ENCODE measurements at places on chromosomes 2 and 18.

DNA sequence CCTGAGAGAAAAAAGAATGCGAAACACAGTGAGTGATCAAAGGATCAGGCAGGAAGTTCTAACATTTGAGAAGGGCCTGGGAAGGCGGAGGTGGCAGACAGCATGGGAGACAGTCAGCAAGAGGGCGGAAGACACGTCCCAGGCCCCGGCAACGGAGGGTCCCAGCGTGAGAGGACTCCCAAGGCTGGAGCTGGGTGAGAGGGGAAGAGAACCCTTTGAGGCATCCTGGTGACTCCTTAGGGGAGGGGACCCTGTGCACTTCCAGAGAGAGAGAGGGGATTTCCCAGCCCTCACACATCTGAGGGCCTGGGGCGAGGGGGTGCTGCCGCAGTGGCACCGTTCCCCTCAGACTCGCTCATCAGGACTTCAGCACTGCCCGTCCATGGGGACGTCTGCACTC, 133.4 kb downstream of the RTP5 start:
- DNase-seq = no peak

DNA sequence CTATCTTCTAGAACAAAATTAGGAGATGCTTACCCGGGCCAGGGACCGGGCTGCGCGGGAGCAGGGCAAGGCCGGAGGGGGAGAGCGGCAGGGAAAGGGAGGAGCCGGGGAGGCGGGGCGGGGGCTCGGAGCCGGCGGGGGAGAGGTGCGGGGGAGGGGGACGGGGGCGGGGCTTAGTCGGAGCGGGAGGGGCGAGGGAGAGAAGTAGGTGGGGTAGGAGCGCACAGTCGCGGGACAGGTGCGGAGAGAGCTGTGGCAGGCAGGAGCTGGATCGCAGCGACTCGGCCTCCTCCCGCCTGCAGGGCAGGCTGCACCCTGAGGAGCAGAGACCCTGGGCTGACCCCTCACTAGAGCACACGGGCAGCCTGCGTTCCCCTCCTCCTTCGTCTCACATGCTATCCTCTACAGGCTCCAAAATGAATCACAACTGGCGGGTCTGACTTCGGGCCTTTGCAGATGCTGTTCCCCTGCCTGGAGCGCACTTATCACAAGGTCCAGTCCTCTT, 290.3 kb downstream of the CELF4 start:
- DNase-seq = peak; percentile 72

DNA sequence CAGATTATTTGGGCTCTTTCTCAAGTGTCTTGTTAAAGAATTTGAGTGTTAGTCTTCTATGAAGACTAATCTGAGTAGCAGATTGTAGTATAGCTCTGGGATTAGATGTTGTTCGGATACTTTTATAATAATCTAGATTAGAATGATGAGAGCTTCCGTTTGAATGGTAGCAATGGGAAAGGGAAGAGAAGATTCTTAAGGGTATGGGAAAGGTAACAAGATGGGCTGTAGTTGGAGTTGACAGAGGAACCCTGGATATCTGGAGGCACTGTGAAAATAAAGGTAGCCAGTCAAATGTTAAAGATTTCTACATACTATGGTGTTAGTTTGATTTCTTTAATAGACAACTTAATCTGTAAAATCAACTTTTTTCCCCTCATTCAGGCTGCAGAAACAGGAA, 4.7 kb downstream of the DDX1 start:
- no peak for DNase-seq

GRCh38 chr2:11166476-11166875, 11.2 kb downstream of the SLC66A3 start:
- DNase-seq = no peak

DNA sequence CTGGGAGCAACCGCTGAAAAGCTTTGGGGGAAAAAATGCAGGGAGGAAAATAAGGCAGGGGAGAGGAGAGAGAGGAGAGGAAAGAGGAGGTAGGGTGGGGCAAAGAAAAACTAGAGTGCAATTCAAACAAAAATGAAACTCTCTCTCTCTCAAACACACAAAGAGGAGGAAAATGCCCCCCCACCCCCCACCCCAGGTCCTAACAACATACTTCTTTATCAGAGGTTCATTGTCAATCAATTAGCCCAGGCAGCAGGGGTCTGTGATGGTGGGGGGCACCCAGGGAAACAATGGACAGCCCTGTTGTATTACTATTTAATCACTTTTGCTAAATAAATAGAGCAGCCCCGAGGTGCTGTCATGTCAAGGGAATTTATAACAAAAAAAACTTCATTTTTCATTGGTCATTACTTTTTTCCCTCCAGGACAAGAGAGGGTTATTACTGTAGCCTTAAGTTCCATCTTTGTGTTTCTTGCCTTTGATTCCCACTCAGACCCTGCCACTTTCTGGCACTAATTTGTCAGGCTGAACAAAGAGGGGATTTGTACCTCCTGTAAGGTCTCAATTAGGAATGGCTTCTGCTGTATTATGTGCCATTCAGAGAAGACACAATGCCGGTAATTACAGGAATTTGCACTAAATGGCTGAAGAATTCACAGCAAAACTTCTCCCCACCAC, 55.0 kb downstream of the PLEKHM3 start:
- DNase-seq = peak; percentile 54

GRCh38 chr2:199862788-199863187, 11.8 kb upstream of the FTCDNL1 start:
- no peak for DNase-seq

DNA sequence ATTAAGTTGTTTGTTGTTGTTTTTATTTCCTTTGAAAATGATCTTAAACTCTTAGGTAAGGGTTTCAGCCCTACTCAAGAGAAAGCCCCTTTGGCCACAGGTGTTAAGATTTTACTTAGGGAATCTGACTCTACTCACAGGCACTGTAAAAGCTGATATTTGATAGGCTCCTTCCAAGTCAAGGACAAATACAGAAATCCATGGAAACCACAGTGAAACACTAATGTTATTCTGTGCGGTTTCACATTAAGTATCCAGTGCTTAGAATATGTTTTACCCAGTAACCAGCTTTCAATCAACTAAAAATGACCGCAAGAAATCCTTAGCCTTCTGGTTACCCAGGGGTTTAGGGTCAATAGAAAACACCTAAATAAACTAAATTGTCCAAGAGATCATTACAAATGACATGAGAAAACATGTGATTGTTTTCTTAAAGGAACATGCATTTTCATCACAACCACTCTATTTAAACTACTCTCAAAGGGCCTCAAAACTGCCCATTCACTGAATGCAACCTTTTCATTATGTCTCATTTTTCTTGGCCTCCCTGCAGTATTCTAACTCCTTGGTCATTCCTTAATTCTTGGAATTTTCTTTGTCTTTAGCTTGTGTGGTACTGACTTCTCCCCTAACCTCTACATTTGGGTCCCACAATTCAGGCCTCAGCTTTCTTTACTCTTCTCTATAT, 56.0 kb downstream of the CDH2 start:
- DNase-seq = no peak

DNA sequence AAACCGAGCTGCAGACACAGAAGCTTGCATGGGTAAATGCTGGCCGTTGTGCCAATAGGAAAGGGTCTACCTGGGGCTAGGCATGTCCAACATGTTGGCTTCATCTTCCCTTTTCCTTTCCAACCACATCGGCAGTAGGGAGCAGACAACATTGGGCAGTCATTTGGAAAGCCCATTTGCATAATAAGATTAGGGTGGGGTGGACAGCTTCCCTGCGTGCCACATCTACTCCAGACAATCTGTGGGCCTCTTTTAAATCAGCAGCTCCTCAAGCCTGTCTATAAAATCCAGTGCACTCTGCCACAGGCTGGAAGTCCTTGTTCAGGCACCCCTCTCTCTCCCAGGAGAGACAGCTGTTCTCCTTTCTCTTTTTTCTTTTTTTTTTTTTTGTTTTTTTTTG, 203.6 kb upstream of the KYNU start:
- DNase-seq = no peak

- DNase-seq = no peak
Measured at GRCh38 chr18:27996801-27997272, 180.1 kb downstream of the CDH2 start.

- DNase-seq = no peak
Measured at GRCh38 chr18:8799001-8799400, 93.6 kb downstream of the MTCL1 start.

DNA sequence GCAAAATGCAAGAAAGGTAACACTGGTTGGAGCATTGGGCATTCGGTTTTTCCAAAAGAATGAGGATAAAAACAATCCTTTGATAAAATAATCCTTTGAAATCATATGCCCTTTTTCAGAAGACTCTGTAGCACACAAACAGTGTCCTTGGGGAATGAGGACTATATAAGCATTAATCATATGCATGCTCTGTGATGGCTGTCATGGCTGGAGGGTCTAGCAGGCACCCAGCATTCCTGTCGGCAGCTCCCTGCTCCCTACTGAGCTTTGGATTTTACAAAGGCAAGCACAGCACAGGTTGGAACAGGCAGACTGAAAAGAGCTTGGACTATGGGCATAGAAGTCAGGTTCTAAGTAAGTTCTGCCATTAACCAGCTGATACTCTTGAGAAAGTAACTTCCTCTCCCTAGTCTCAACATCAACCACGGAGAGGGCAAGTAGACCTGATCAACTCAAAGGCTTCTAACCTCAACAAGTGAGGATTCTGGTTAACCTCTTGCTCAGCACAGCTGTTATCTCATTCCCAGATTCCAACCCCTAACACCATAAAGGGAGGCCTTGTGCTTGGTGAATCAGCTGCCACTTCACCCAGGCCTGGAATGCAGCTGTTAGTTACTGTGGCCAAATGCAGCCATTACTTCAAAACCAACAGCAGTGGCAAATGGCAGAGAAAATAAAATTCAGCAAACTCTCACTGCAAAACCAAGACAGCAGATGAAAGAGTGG, 29.5 kb downstream of the GALNT14 start:
- DNase-seq = no peak

DNA sequence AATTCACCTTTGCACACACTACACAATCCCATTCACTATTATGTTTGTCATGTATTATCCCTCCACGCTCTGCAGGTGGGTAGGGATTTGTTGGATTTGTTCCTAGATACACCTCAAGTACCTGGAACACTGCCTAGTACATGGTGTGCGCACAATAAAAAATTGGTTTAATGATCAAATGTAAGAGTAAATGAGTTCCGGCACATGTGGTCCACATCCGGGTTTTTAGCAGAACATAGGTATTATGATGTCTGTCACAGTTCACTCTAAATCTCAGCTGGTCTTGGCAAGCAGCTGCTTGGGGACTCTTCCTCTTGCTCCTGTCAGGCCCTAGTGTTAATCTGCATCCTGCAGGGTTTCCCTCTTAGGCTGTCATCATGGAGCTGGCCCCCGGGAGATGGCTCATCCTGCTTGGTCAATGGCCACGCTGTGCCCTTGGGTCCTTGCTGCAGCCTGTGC, 21.8 kb upstream of the IL1R1 start:
- DNase-seq = no peak

DNA sequence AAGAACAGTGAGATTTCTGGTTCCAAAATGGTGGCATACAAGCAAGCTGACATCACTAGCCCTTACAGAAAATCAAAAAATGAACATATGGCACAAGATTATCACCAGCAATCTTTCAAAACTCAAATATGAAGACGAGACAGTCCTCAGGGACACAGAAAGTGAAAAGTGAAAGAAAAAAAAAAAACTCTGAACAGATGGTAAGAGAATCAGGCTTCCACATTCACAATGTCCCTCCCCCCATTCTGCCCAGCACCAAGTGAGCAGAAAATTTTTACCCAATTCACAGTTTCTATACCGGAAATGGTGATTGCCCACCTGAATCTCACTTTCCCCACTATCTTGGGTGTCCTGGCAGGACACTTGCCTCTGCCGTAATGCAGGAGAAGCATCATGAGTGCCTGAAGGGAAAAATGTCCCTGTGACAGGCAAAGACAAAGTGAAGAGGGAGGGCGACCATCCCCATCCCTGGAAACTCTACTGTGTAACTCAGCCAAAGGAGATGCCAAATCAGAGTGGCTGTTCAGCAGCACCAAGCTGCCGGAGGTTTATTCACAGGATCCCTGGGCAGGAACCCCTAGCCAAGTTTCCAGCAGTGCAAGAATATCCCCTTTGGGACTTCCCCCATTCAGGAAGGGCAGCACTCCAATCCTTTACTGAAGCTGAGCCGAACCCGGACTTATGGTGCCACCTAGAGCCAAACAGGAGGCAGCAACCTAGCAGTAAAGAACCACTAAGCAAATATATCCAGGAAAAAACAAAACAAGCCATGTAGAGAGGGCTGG, 312.2 kb downstream of the LRATD1 start:
- DNase-seq = peak; percentile 62

DNA sequence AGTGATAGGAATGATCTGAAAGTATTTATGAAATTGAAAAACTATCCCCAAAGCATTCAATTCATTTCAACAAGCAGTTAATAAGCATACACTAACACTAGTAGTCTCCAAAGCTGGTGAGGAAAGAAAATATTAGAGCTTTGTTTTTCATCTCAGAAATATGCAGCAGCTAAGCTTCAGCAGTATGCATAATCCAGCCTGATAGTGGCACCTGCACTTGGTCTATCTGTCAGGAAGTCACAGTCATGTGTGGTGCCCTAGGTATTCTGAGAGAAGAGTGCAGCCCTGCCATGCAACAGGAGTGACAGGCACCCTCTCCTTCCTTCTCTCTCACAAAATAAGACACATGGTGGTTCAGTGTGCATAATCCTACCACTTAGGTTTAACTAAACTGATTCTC, 158.8 kb downstream of the DYM start:
- DNase-seq = no peak

- DNase-seq = no peak
Measured at GRCh38 chr18:417495-417894, 83.0 kb downstream of the COLEC12 start.

DNA sequence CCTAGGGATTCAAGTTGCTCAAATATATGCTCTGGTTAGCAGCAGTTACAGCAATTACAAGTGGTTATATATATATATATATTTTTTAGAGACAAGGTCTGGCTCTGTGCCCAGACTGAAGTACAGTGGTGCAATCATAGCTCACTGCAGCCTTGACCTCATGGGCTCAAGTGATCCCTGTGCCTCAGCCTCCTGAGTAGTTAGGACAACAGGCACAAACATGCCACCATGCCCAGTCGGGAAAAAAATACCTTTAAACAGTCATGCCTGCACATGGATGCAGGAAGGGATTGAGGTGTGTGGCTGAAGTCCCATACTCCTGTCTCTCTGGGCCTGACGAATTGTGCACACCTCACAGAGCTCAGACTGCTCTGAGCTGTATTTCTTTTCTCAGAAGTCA, 19.6 kb upstream of the DNAH7 start:
- no peak for DNase-seq

DNA sequence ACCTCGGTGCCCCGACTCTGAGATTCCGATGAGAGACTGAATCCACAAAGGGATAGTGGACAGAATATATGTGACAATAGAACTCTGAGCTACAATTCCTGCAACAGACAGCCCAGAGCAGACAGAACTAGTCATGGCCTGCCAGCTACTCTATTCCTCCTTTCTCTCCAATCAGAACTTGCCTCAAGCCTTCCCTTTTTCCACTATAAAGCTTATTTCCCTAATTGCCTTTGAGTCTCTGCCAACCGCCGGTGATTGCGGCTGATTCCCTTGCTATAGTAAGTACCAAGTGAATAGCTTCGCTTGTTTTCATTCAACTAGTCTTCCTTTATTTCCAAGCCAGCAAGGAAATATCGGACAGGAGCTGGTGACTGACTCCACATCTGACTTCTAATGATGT, 96.8 kb downstream of the DSC3 start:
- DNase-seq = no peak
